NCI-H1694 (cell line): ENCODE measurements at places on chromosomes 16 and 17.

DNA sequence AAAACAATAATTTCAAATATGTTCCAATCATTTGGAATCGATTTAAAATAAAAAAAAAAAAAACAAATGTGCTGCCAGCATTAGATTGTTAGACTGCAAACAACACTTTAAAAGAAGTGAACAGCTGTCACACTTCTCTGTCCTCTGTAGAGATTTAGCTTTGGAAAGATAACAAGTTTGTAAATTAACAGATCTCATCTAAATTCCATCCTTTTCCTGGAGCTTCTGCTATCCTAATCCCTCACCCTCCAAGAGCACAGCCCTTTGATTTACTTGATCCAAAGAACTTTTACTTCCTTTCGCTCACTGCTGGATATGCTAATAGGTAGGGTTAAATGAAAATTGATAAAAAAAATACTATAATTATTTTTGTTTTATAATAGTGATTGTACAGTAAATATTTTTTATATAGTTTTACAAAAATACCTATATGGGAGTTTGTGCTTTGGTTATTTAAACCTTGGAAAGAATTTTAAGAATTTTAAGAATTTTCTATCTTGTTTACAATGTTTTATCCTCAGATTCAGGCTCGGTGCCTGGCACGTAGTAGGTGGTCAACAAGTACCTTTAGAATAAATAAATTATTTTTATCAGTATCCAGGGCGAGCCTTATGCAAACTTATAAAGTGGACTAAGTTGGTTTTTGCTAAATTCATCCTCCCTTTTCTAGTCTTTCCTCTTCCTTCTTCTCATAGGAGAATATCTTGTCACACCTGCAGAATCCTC is 21.6 kb downstream of the MAP2K6 start:
- DNase-seq: no peak

DNA sequence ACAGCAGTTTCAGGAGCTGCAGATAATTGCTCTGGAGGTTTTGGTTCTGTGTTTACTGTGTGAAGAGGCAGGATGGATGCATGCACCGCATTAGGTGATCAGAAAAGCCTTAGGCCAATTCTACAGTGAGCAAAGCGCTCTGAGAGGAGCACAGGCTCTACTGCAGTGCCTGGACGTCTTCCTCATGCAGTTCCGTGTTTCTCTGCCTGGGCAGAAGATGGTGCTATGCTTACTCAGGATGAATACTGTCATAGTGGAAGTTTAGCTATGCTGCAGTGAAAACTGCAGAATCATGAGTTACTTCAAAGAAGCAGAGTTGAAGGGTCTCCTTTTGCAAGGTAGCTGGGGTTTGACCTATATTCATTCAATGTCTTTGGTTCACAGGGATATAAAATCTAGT is 1012.4 kb downstream of the KCNJ18 start:
- no peak for DNase-seq

GRCh38 chr17:17221329-17221728 is 15.2 kb upstream of the PLD6 start:
- no peak for DNase-seq

DNA sequence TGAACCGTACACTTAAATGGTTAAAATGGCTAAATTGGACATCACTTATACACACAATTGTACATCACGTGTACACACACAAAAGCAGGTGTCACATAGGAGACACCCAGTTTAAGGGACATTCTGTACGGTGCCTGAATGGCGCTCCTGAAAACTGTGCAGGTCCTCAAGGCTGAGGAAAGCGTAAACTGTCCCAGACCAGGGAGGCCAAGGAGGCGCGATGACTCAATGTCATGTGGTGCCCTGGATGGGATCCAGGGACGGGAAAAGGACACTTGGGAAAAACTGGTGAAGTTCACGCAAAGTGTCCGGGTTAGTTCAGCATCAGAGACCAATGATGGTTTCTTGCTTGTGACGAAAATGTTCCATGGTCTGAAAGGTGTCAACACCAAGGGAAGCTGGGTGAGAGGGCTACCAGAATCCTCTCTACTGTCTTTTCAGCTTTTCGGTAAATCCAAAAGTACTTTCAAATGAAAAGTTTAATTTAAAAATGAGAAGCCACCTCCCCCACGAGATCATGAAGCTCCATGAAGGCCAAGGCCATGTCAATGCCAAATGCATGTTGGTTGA is 112.2 kb downstream of the CMIP start:
- no peak for DNase-seq

GRCh38 chr17:58382872-58383242 is 30.9 kb upstream of the SUPT4H1 start:
- no peak for DNase-seq

GRCh38 chr17:62693616-62694409 is 66.3 kb downstream of the MRC2 start:
- DNase-seq: peak; percentile 92

GRCh38 chr17:55161935-55162555 is 102.7 kb upstream of the HLF start:
- DNase-seq: no peak

- no peak for DNase-seq
Measured at GRCh38 chr17:64424324-64424849, 24.5 kb upstream of the MILR1 start.

- DNase-seq: no peak
Measured at GRCh38 chr16:86364653-86365380, 145.5 kb upstream of the FOXF1 start.

GRCh38 chr17:75692976-75693375 is 25.8 kb downstream of the SAP30BP start:
- DNase-seq: no peak

DNA sequence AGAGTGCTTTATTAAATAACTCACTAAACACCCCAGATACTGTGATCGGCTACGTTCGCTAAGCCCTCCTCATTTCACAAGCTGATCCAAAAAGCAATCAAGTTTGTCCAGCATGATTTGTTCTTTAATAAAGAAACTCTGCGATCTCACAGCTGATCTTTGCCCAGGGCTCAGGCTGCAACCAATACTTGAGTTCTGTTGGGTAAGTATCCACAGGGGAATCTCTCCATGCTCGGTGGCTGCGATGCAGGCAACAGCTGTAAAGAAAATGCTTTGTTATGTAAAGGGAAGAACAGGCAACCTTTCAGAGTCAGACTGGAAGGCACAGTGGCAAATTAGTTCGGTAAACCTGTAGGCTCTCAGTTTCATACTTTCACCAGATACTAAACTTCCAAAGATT is 67.5 kb downstream of the SHISA6 start:
- DNase-seq: no peak

DNA sequence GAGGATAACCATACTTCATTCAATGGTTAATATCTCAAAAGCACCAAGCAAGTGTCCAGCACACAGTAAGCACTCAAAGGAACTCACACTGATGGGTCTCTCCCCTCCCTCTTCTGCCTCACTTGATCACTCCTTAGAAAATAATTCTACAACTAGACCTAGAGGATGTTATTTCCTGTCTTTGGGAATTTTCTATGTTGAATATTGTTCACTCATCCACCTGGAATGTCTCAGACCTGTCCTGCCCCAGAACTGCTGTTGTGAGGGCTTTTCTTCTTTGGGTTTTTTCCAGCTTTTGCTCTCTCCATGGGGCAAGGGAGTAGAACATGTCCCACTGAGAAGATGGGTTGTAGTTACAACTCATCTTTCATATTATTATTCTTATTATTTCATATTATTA is 25.3 kb downstream of the NXPH3 start:
- DNase-seq: no peak

- DNase-seq: no peak
Measured at GRCh38 chr17:76438906-76439305, 14.0 kb downstream of the UBE2O start.

GRCh38 chr16:10521681-10522274 is 58.6 kb downstream of the EMP2 start:
- peak; percentile 47 for DNase-seq

DNA sequence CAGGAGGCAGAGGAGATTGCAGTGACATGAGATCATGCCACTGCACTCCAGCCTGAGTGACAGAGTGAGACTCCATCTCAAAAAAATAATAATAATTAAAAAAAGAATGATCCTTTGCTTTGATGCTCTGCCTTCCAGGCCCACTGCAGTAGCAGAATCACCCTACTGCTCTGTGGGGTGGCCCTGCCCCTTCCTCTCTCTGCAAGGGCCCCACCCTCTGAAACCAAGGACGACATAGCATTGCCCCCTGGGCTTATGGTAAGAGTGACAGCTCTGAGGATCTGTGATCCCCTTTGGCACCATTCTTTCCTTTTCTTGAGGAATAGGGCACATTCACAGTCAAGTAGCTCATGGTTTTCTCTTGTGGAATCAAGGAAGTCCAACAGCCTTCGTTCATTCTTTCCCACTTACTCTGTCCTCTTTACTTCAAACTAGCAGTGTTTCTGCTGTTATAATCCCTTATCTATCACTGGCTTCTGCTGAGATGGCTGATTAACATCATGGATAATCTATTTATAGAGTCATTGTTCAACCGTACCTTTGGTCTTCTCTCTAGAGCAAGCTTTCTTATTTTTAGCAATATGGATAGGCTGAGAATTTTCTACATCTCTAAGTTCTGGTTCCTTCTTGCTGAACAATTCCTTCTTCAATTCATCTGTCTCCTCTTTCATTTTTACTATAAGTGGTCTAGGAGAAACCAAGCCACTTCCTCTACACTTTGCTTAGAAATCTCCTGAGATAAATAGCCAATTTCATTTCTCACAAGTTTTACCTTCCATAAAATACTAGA is 14.1 kb downstream of the RAD51C start:
- DNase-seq: no peak

DNA sequence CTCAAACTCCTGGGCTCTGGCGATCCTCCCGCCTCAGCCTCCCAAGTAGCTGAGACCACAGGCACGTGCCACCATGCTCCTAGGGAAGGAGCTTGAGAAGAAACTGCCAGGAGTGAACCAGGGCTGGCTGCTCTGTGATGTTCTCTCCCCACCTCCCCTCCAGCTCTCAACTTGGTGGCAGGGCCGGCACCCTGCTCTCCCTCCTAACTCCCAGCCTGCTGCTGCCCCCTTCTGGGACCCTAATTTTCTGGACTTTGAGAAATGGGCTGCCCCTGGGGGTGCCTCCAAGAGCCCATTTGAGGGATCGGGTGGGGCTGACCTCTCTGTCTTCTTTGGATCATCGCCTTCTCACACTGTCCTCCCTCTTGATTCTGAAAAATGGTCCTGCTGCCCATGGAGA is 14.9 kb upstream of the STAT3 start:
- DNase-seq: peak; percentile 17

DNA sequence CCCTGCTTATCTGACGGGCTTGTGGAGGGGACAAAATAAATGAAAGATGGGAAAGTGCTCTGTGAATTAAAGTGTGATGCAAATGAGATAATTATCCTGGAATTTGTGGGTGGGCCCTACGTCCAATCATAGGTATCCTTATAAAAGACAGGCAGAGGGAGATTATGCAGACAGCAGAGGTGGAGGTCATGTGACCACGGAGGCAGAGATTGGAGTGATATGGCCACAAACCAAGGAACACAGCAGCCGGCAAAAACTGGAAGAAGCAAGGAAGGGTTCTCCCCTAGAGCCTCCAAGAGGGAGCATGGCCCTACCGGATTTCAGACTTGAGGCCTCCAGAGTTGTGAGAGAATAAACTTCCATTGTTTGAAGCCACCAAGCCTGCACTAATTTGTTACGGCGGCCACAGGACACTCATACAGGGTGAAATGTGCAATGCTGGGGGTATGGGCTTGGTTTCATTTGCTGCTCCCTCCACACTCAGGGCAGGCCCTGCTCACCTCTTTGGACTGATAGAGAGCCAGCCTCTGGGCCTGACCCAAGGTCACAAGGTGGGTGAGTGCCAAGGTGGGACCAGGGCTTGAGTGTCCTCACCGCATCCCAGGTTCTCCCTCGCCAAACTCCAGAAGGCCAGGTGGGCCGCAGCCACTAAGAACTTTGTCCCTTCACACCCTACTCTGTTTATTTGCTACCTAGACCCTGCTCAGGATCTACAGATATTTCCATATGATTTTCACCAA is 149.6 kb upstream of the TNRC6C start:
- no peak for DNase-seq

- peak; percentile 38 for DNase-seq
Measured at GRCh38 chr16:67349172-67349571, 22.6 kb downstream of the LRRC36 start.

- no peak for DNase-seq
Measured at GRCh38 chr16:78703936-78704335, 604.5 kb downstream of the WWOX start.

DNA sequence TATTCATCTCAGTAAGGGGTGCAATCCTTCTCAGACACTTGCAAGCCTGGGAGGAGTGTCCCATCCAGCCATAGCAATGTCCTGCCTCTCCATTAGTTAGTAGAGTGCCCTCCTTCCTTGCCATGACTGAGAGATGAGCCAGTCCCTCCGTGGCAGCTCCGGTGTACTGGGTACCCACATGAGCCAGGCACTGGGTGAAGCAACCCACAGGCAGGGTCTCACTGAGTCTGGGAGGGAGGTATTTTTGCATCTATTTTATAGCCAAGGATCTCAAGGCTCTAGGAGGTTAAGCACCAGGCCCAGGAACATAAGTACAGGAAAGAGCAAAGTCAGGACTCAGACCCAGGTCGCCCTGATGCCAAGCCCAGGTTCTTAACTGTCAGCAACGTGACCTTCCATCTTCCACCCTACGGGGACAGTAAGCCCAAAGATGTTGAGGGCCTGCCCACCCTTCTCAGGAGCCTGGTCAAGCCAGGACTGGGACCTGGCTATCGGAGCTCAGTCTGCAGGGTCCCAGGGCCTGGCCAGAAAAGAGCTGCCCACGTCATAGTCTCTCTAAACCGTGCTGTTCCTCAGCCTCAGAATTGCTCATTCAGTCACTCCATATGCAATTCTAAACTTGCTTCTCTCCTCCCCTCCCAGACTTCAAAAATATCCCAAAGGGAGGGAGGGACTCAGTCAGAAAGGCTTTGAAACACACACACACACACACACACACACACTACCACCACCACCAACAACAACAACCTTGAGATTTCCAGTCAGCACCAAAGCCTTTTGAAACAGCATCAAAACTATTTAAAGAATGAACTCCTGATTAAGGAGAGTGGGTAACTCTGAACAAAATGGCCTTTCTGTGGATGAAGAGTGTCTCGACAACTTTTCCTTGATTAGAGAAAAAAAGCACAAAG is 16.6 kb downstream of the NOS2 start:
- DNase-seq: no peak

GRCh38 chr16:57167953-57168352 is 17.9 kb downstream of the PSME3IP1 start:
- DNase-seq: peak; percentile 1

- no peak for DNase-seq
Measured at GRCh38 chr16:17555176-17555575, 84.4 kb upstream of the XYLT1 start.

- no peak for DNase-seq
Measured at GRCh38 chr17:48755356-48755755, 26.8 kb upstream of the HOXB13 start.

- no peak for DNase-seq
Measured at GRCh38 chr17:17119533-17119932, 77.3 kb downstream of the MPRIP start.

- DNase-seq: no peak
Measured at GRCh38 chr17:81160747-81161453, 4.4 kb upstream of the PVALEF start.
